Stomach (tissue), 19 donors: ENCODE measurements at places on chromosomes 16 and 17. TPM values are rescaled to one million over a fixed set of nuclear protein-coding genes. Genes with fewer than 3 reads are reported as not detected.
A peak's percentile ranks its signal among the peaks of the same experiment; 100 is the strongest.

- no peak overlapping the region for H3K27ac ChIP-seq
- no peak overlapping the region for H3K4me3 ChIP-seq
- no peaks in the 10 kb centered on the region for H3K36me3 ChIP-seq
- peaks cover 17% of the 10 kb centered on the region for H3K4me1 ChIP-seq
- no peaks in the 10 kb centered on the region for H3K27me3 ChIP-seq
- no peak for DNase-seq
These were observed 43.2 kb downstream of the AXIN2 start for GRCh38 chr17:65518256-65518655.

- H3K36me3 ChIP-seq: no peaks in the 10 kb centered on the region
- peaks cover 26% of the 10 kb centered on the region for H3K4me1 ChIP-seq
- no peaks in the 10 kb centered on the region for H3K27me3 ChIP-seq
- DNase-seq: no peak
These were observed 782 bp downstream of the POLR2A start for GRCh38 chr17:7484919-7485377.

GRCh38 chr16:27394516-27394915, 7.5 kb upstream of the IL21R start:
- DNase-seq: no peak
- H3K4me1 ChIP-seq: no peaks in the 10 kb centered on the region
- no peaks in the 10 kb centered on the region for H3K27me3 ChIP-seq
- no peak overlapping the region for H3K27ac ChIP-seq
- no peak overlapping the region for H3K4me3 ChIP-seq

GRCh38 chr16:81814751-81815428, 35.8 kb downstream of the PLCG2 start:
- no peak overlapping the region for H3K27ac ChIP-seq
- H3K27me3 ChIP-seq: no peaks in the 10 kb centered on the region
- no peak for DNase-seq
- no peak overlapping the region for H3K4me3 ChIP-seq
- H3K36me3 ChIP-seq: no peaks in the 10 kb centered on the region

GRCh38 chr16:88077328-88078108, 126.3 kb downstream of the BANP start:
- H3K27ac ChIP-seq: no peak overlapping the region
- DNase-seq: no peak
- peaks cover 56% of the 10 kb centered on the region for H3K36me3 ChIP-seq
- no peaks in the 10 kb centered on the region for H3K27me3 ChIP-seq
- no peak overlapping the region for H3K4me3 ChIP-seq

- H3K4me3 ChIP-seq: no peak overlapping the region
- no peak for DNase-seq
- H3K4me1 ChIP-seq: no peaks in the 10 kb centered on the region
- no peaks in the 10 kb centered on the region for H3K27me3 ChIP-seq
These were observed 51.9 kb upstream of the CACNG3 start for GRCh38 chr16:24204150-24204665.

- H3K27ac ChIP-seq: peak overlapping the region; percentile 88
- H3K4me3 ChIP-seq: peak overlapping the region; percentile 76
- H3K4me1 ChIP-seq: peaks cover 70% of the 10 kb centered on the region
- peak; percentile 45 for DNase-seq
- H3K36me3 ChIP-seq: peaks cover 5% of the 10 kb centered on the region
These were observed 1.4 kb downstream of the XYLT2 start for GRCh38 chr17:50347117-50347893.

DNA sequence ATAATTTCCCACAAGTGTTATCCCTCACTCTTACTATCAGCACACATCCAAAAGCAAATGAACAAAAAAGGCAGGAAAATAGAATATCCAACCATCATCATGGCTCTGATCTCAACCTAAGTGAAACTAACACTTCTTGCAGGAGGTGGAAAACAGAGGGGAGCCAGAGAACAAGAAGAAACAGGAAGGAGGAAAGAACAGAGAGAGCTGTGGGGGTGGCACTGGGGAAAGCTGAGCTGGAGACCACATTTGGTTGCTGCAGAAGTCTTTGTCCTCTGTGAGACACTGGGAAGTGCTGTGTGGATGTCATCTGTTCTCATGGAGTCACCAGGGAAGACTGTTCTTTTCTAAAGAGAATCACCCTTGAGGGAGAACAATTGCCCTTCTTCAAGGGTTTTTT, 34.7 kb downstream of the GRB7 start:
- peak overlapping the region; percentile 37 for H3K27ac ChIP-seq
- DNase-seq: no peak
- no peaks in the 10 kb centered on the region for H3K27me3 ChIP-seq
- H3K4me1 ChIP-seq: no peaks in the 10 kb centered on the region

DNA sequence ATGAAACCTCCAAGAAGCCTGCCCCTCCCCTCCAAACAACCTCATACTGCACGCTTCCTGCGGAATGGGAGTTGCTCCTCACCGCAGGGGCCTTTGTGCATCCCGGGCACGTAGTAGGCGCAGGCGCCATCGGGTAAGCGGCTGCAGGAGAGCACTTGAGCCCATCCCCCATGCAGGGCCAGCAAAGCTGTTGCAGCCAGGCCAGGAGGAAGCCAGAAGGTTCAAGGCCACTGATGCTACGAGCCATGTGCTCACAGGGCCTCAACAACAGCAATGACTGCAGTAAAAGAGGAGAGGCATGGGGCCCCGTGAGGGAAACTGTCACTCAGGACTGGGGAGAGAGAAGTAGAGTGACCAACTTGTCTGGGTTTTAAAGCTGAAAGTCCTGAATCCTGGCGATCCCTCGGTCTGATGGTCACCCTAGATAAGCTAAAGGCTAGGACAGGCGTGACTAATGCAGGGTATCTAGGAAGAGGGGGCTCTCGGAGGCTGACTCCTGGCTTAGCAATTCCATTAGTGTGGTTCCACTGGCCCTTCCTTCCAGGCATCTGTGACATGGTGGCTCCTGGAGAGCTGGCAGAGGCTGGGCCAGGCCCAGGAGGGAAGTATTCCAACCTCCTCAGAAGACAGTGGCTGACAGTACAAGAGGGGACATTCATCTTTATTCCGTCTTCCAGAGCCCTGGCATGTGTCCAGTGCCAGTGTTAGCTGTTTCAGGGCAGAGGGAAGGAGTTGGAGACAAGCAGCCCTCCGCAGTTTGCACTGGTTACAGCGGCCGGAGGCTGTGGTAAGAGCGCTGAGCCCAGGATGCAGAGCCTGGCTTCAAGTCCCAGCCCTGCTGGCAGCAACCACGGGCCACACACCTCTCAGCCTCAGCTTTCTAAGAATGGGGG, 20.8 kb downstream of the GOSR2 start:
- no peaks in the 10 kb centered on the region for H3K27me3 ChIP-seq
- peaks cover 22% of the 10 kb centered on the region for H3K4me1 ChIP-seq
- DNase-seq: no peak
- no peak overlapping the region for H3K4me3 ChIP-seq
- H3K36me3 ChIP-seq: peaks cover 32% of the 10 kb centered on the region

DNA sequence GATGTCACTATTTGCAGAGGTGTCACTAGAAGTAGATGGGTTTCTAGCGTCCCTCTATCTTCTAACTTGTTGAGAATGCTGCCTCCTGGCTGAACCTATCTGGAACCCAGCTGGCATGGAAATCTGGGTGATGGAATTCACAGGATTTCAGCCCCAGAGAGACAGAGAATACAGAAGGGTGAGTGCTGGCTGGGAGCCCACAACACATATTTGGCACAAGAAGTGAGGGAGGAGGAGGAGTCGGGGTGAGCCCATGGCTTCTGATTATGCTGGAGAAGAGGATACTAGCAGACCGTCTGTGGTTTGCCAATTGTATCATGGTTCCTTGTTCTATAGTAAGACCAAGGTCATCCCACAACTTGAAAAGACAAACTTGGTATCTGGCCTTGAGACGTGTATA, 557.8 kb upstream of the SALL1 start:
- no peak overlapping the region for H3K4me3 ChIP-seq
- H3K27ac ChIP-seq: no peak overlapping the region
- H3K4me1 ChIP-seq: no peaks in the 10 kb centered on the region
- DNase-seq: no peak

- H3K27ac ChIP-seq: no peak overlapping the region
- no peaks in the 10 kb centered on the region for H3K4me1 ChIP-seq
- DNase-seq: no peak
- no peaks in the 10 kb centered on the region for H3K27me3 ChIP-seq
- no peak overlapping the region for H3K4me3 ChIP-seq
These were observed 190.8 kb downstream of the SLC39A11 start for GRCh38 chr17:72901657-72902056.

DNA sequence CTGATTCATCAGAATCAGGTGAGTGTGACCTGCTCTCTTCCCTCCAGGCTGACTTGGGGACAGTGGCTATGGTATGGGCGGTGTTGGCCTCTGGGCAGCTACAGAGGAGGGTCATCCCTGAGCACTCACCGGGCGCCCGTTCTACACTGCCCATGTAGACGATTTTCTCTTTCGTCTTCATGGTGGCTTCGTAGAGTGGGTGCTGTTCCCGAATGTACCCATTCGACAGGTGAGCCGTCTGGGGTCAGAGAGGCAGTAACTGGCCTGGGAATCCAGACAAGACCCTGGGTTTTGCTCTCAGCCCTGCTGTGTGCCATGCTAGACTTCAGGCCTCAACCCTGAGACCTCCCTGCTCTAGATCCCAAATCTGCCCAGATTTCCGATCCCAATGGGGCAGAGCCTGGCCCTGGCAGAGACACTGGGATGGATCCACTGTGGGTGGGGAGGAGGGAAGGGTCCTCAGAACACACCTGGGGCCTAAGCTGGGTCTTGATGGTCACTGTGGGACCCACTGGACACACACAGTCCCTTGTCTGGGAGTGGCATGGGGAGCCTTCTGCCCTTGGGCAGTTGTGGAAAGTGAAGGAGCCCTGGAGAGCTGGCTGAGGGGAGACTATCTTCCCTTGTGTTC, 13.2 kb downstream of the USP6 start:
- DNase-seq: no peak
- H3K27me3 ChIP-seq: no peaks in the 10 kb centered on the region
- H3K4me3 ChIP-seq: no peak overlapping the region
- H3K27ac ChIP-seq: no peak overlapping the region

DNA sequence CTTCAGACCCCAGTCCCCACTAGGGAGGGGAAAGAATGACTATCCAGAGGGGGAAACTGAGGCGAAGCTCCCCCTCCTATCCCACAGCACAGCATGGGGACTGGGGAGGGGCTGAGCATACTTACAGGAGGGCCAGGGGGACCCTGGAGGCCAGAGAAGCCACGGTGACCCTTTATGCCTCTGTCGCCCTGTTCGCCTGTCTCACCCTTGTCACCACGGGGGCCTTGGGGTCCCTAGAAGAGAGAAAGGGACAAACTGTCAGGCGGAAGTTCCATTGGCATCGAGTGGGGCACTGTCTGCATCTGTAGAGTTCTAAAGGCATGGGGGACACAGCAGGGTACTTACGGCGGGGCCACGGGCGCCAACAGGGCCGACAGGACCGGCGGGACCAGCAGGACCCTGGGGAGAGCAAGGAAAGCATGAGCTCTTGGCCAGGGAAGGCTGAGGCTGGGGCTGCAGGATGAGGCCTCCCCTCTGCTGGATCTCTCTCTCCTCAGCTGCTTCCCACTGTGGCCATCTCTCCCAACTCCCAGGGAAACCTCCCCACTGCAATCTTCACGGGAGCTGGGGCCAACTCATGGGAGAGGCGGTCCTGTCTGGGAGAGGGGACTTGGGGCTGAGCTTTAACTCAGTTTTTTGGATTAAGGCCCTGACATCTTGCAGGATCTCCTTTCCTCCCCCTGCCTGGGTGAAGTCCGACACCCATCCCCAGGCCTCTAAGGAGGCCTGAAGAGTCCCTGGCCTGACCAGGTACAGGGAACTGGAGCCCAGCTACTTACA, 13.5 kb downstream of the COL1A1 start:
- peaks cover 41% of the 10 kb centered on the region for H3K4me1 ChIP-seq
- DNase-seq: no peak
- H3K27me3 ChIP-seq: no peaks in the 10 kb centered on the region
- no peak overlapping the region for H3K27ac ChIP-seq
- H3K4me3 ChIP-seq: no peak overlapping the region

DNA sequence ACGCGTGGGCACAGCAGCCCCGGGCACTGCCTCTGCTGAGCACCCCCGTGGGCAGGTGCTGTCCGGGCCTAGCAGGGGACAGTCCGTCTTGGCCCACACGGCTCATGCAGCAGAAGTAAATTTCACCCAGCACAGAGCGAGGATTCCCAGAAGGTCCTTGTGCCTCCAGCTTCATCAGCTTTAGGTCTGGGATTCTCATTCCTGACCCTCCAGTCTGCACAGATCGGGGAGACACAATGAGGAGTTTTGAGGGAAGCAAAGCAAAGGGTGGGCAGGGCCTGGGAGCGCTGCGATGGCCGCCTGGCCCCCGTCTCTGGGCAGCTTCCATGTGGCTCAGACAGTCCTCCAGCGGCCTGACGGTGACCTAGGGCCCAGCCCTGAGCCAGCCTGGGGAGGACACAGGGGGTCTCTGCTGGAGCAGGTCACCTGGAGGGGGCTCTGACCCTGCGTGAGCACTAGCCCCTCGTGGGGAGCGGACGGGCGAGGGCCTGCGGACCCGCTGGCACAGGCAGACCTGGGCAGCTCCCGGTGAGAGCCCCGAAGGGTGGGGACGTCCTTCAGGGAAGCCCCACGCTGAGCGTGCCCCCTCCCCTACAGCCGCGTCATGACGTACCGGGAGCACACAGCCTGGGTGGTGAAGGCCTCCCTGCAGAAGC, 30.7 kb upstream of the CHMP6 start:
- no peaks in the 10 kb centered on the region for H3K36me3 ChIP-seq
- H3K4me3 ChIP-seq: no peak overlapping the region
- H3K27me3 ChIP-seq: no peaks in the 10 kb centered on the region
- peaks cover 37% of the 10 kb centered on the region for H3K4me1 ChIP-seq
- no peak for DNase-seq
- peak overlapping the region; percentile 74 for H3K27ac ChIP-seq

GRCh38 chr16:12021578-12022253, 45.2 kb downstream of the SNX29 start:
- peaks cover 47% of the 10 kb centered on the region for H3K4me1 ChIP-seq
- no peak overlapping the region for H3K4me3 ChIP-seq
- DNase-seq: no peak
- H3K27ac ChIP-seq: peak overlapping the region; percentile 34
- no peaks in the 10 kb centered on the region for H3K27me3 ChIP-seq

DNA sequence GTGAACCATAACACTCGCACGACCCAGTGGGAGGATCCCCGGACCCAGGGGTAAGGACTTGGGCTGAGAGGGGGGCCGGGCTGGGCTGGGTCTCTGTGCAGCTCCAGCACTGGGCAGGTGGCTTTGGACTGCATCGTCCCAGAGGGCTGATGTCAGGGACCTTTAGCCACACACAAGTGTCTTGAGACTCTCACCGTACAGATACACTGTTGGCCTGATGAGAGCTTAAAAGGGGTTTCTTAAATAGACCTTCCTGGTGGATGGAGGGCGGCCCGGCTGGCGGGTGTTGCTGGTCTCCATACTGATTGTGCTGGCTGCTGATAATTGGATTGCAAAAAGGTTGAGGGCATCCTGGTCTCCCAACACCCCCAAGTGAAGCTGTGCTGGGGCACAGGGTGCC, 21.7 kb upstream of the CLEC18A start:
- H3K27ac ChIP-seq: no peak overlapping the region
- H3K36me3 ChIP-seq: peaks cover 85% of the 10 kb centered on the region
- DNase-seq: no peak

- no peak overlapping the region for H3K4me3 ChIP-seq
- no peaks in the 10 kb centered on the region for H3K27me3 ChIP-seq
- H3K4me1 ChIP-seq: no peaks in the 10 kb centered on the region
- no peaks in the 10 kb centered on the region for H3K36me3 ChIP-seq
These were observed 13.8 kb downstream of the ARSG start for GRCh38 chr17:68305142-68305541.

- H3K36me3 ChIP-seq: no peaks in the 10 kb centered on the region
- no peaks in the 10 kb centered on the region for H3K4me1 ChIP-seq
- H3K27ac ChIP-seq: no peak overlapping the region
- DNase-seq: no peak
- no peaks in the 10 kb centered on the region for H3K27me3 ChIP-seq
These were observed 11.0 kb upstream of the WIPI1 start for GRCh38 chr17:68468334-68468733.

AOC2 gene
- polyA plus RNA-seq: 0.55 TPM

AIPL1 gene
- polyA plus RNA-seq: not detected

LRRC75A gene
- 2.6 TPM for polyA plus RNA-seq

KRT39 gene
- not detected for polyA plus RNA-seq
